ENCODE measurements at places on chromosomes 3 and 15.

- DNase-seq: no peak
These were observed 6.7 kb upstream of the LINGO1 start for GRCh38 chr15:77639431-77639830.

- DNase-seq: no peak
These were observed 422 bp downstream of the LSAMP start for GRCh38 chr3:116444819-116445310.

DNA sequence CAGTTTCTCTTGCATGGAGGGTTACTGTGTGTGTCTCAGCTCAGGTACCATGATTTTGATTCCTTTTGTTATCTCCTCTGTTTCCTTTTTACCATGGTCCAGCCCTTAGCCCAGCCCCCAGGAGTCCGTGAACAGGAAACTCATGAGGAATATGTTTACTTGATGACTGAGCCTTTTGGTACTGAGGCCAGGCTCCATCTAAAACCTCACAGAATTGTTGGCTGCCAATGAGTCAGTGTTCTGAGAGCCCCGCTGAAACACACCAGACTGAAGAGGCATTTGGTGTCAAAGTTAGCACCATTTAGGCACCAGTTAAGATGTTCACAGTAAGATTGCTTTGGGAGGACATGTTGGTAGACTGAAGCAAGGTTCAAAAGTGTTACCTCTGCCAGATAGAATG lies 80.9 kb downstream of the DGKG start:
- DNase-seq: peak; percentile 51

DNA sequence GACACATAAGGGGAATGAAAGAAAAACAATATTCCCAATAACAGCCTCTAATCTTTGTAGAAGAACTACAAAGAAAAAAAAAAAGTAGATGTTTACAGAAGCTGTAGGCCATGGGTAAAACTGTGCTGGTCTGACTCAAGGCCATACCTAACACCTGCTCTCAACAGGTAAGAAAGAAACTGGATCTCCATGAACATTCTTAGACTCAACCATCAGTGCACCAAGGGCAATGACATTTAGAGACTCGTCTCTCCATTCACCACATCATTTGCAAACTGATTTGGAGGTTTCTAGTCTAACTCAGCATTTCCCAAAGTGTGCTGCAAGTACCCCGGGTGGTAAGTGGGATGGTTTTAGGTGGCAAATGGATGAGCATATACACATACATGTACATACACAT lies 164.2 kb downstream of the FOXP1 start:
- DNase-seq: no peak

- DNase-seq: peak; percentile 3
These were observed 62.3 kb downstream of the UBP1 start for GRCh38 chr3:33377931-33378330.

- no peak for DNase-seq
These were observed 23.0 kb upstream of the RBSN start for GRCh38 chr3:15121936-15122335.

DNA sequence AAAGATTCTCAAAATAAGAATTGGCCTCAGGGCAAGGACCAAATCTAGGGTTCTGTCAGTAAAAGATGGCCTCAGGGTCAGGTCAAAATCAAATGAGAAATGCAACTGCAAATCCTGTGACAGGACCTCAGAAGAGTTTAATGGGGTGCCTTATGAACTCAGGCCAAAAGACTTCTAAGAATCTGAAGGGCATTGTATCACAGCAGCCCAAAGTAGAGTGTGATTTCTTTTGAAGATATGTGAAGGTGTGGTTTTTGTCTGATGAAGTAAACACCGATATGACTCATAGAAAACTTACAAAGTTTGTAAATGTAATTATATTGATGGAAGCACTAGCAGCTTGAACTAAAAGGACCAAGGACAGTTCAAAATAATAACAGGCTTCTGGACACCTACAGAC lies 966.1 kb downstream of the AGBL1 start:
- DNase-seq: no peak

DNA sequence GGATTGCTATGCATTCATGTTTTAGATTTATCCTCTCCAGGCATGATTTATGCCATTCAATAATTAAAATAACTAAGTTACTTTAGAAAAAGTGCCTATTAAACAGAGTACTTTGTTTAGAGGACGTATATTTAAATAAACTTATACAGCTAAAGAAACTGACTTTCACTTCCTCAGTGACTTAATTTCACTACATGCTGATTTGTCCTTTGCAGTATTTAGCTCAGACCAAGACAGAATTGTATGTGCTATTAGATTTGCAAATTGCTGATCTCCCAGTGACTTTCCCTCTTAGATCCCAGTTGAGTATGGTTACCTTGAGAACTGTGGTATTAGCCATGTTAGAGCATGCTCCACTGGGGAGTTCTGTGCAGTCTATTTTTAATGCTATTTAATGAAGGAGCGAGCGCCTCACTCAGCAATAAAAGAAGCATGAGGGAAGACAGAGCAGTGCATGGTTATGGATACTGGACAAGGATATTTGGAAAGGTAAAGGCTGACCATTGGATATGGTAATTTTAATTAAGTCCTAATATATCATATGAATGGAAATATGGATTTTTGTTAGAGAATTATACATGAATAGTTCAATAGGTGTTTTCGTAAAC lies 2.7 kb downstream of the ARPP21 start:
- DNase-seq: no peak

DNA sequence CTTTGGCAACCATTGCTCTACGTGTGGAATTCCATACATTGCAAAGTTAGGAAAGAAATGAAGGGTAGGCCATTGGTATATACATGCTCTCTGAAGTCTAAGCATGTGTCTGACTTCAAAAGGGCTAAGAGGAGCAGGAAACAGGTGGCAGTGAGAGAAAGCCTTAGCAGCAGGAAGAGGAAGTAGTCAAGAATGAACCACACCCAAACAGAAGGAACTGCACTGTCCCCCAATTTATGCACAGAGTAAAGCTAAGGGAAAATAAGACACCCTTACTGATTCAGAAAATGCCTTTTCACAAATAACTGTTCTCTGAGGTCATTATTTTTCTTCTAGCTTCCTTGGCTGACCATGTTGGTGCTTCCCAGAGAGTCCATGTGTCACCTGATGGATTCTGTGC lies 575.4 kb downstream of the NTRK3 start:
- no peak for DNase-seq

DNA sequence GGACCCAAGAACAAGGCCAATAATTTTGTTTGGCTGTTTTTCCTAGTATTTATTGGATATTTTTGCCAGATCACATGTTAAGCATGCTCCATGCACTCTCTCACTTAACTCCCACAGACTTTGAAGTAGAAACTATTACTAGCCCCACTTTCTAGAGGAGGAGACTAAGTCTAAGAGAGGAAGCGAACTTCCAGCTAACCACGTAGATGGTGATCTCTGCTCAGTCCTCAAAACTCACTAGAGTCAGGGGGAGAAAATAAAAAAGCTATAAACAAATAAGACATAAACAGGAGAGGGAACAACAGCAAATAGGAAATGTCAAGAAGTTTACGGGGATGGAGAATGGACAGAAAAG lies 481.0 kb upstream of the PROK2 start:
- no peak for DNase-seq

DNA sequence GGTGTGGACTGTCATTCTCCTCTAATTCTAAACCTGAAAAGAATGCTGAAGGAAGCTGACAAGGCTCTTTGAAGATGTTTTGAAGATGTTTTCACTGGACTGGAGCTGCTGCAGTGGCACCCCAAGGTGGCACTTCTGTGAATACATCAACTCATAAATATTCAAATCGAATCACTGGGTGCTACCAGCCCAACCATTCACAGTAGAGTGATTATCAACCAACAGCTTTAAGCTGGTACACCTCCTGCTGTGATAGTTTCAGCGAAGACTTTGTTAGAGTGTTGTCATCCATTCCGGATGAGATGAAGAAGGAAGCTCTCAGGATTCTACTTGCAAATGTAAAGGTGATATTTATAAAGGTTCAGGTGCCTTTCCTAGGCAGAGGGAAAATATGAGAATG lies 106.6 kb downstream of the LSAMP start:
- DNase-seq: no peak

- no peak for DNase-seq
These were observed 419.9 kb downstream of the OCA2 start for GRCh38 chr15:27679203-27679602.

DNA sequence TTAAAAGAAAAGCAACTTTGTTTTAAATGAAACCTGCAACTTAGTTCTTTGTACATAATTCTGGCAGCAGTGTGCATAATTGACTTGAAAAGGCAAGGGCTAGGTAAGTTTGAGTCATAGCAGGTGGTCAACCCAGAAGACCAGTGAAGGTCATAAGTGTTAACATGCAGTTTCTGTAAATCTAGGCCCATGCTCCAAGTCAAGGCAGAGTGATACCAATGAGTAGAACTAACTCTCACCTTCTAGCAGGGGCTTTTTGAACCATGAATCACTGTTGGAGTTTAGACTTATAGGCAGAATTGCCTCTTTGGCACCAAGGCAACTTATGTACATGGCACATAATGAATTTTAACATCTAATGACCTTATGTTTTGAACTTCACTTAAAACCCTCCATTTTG lies 29.5 kb upstream of the IL20RB start:
- no peak for DNase-seq

DNA sequence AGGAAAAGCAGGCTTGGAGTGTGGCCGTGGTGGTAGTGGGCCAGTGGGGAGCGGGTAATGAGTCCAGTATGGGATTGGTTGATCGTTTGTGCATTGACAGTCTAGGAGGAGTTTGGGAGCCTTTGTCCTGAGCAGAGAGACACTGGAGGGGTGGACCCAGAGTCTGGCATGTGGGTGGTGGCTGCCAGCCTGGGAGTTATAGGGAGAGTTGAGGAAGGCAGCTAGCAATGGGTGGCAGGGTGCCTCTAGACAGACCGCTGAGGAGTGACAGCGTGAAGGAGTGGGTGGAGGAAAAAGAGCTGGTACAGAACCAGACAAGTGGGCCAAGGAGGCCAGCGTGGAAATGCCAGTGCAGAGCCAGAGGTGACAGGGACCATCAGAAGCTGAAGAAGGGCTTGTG lies 1.9 kb upstream of the CCK start:
- DNase-seq: no peak

- DNase-seq: no peak
These were observed 145.4 kb downstream of the NUP210 start for GRCh38 chr3:13274551-13275332.

GRCh38 chr3:164539215-164539614 lies 539.1 kb downstream of the SI start:
- no peak for DNase-seq

DNA sequence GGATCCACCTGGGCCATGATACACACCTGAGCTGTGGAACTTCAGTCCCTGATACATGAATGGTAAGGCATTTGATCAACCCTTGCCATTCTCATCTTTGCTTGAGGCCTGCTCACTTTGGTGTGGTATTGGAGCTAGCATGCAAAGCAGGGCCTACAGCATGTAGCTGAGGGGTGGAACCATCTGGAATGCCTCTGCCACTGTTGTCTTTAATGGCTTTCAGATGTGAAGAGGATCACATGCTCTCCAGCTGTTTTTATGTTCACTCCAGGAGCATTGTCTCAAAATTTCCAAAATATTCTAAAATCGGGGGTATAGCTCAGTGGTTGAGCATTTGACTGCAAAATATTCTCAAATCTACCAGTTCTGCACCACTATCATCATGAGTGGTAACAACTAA lies 64.4 kb upstream of the PHLDB2 start:
- no peak for DNase-seq

- no peak for DNase-seq
These were observed 385.8 kb downstream of the LPP start for GRCh38 chr3:188539631-188540194.

DNA sequence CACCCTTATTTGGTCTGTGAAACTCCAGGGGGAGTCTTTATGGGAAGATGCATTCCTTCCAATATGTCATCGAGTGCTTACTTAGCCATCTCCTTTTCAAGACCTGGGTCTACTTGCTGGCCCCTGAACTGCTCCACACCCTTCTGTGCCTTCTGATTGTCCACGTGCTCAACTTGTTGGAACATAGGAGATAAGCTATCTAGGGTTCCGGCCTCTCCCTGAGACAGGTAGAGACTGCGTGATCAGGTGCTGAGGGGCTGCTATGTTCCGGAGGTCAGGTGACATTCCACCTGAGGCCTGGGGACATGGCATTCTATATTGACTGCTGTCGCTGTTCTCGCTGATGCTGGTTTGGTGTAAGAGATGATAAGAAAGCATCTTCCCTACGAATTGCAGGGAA lies 65.6 kb downstream of the ATP1B3 start:
- no peak for DNase-seq

DNA sequence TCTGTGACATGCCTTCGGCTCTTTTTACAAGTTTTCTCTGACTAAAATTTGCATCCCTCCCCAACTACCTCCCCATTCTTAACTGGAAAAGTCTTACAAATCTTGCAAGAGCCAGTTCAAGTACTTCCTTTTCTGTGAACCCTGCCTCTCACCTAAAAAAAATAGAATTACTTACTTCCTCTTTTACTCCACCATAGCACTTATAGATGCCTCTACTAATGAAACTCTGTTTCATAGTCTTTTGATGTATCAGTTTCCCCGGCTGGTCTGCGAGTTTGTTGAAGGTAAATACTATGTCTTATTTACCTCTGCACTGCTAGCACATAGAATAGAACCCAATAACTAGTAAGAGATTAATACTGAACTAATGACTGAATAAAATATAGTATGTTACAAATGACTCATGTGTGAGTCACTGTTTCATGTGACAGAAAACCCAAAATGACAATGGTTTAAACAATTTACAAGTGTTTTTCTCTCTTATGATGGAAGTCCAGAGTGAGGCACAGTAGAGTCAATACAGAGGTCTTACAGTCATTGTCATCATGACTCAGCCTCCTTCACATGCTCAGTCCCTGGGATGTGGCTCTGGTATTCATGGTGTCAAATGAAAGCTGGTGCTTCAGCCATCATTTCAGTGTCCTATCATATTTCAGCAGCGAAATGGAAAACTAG lies 393.5 kb downstream of the RSL24D1 start:
- DNase-seq: no peak

- DNase-seq: peak; percentile 85
These were observed 3.3 kb upstream of the NR2F2 start for GRCh38 chr15:96327155-96327741.

DNA sequence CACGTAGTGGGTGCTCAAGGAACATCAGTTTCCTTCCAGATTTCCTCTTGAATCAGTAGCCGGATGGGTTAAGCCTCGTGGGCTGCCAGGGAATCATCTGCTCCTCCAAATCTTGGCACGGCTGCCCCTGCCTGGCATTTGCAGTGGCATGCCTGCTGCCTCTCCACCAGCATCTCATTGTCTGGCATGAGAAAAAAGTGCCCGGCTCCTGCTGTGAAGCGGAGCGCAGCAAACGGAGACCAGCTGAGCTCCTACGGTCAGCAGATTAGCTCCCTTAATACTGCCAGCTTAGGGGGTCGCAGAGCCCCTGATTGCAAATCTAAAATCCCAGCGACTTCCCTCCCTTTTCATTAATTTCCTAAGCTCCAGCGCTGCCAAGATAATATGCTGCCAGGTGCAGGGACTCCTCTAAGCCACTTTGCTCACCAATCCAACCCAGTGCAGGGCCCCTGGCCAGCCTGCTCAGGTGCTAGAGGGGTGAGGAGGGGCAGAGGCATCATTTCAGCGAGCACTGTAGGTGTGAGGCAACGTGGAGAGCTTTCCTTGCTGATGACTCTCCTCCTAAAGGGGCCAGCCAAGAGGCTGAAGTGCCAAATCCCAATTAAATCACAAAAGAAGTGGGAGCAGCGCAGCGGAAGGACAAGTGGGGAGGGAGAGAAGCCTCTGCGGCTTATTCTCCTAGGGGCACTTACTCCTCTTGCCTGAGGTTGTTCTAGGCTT lies 49.6 kb upstream of the ST8SIA2 start:
- no peak for DNase-seq
